ENCODE measurements at places on chromosomes 4 and X.

DNA sequence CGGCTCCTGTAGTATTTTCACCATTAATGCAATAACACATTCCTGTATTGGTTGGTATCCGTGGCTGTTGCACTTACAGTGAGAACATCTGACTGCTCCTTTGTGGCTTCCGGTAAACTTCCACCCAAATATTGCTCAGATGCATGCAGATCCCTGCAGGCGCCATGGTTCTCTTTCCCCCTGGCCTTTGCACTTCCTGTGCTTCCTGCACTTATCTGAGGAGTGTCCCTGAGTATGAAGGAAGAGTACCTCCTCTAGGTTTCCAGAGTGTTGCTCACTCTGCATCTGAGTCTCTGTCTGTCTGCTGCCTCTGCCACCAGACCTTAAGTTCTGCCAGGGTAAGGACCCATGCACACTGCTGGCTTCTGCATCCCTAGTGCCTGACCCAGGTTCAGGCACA lies 117.2 kb upstream of the SLC34A2 start:
- no peak for DNase-seq

GRCh38 chr4:128571747-128572146 lies 237.8 kb upstream of the JADE1 start:
- peak; percentile 18 for DNase-seq

DNA sequence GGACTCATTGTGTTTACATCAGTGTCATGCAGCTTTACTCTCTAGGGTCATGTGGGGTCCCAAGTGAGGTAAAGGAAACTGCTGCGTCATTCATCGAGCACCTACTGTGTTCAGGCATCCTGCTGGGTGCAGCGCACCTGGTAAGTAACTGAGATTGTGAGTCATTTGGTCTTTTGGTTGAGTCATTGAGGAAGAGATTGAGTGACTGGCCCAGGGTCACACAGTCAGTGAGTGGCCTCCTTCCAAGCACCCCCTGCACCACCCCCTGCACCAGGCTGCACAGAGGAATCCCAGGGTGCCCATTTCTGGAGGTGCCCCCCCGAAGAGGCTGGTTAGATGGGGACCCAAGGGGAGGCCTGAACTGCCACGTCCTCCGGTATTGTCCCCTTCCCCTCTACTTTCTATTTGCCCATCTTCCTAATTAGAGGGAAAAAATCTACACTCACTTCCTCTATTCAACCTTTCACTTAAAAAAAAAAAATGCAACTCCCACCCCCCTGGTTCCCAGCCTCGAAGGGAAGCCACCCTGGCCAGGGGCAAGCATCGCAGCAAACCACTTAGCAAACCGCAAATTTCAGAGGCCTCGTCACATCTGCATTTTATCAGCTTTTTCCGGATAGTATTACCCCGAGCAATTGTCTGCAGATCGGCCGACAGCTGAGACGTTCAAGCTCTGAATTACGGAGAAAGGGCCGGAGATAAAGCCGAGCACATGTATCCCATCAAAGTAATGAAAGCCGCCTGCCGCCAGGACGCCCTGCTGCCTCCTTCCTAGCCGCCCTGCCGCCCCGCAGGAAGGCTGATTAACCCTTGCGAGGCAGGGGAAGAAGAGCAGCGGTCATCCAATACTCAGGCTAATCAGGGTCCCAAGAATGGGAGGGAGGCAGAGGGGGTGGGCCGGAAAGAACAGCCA lies 96.3 kb upstream of the MSX1 start:
- DNase-seq = peak; percentile 76

- DNase-seq = no peak
Observed at GRCh38 chr4:99157478-99157935, 13.4 kb upstream of the ADH4 start.

- peak; percentile 48 for DNase-seq
Observed at GRCh38 chr4:162401021-162401420, 237.2 kb upstream of the FSTL5 start.

DNA sequence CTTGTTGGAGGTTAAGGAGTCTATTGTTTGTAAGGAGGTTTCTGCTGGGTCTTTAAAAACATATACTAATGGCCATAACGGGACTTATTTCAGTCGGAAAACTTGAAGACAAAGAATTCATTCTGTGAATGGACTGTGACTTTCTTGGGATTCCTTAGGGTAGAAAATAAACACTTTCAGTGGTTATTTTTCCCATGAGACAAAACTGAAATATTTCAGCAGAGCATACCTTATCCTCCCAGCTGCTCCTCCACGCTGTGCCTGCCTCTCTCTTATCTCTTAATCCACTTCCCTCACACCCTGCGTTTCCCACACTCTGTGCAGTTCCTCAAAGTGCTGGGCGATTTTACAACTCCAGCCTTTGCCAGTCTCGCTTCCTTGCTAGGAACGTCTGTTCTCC lies 47.1 kb upstream of the SORBS2 start:
- DNase-seq = peak; percentile 71

Measured in hematopoietic multipotent progenitor cell treated with erythropoietin and hydrocortisone succinate and interleukin-3 and kit ligand, for 4 days (in vitro differentiated cells).